ENCODE measurements at places on chromosomes 6 and 20.

DNA sequence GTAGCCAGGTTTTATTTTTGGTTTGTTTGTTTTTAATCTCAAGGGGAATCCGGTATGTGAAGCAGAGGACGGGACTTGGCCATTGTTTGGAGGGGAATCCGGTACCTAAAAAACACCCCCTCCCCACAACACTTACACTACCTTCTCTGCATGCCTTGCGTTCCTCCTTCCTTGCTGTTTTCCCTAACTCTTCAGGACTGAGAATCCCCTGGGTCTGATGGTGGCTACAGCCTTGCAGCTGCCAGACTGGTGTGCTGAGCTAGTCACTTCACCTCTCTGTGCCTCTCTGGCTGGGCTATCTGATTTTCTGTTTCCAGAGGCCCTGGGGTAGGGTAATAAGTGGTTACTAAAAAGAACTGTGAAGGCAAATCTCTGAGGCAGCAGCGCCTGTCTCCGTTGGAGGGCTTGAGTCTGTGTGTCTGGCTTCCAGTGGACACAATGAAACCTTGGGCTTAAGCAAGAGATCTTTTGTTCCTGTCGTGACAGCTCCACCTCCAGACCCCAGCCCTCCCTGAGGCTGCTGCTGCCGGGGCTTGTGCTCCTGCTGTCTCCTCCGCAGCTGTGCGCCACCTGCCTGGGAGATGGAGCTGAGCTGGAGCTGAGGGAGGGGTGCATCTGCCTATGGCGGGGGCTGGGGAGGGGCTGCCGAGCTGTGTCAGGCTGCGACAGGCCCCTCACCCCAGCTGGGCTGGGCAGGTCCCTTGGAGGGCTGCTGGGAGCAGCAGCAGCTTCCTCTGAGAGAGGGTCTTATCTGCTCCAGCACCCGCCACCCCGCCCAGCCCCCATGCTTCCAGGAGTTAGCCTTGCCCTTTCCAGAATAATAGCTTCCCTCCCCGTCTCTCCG is 65.8 kb upstream of the CCDC167 start:
- no peak for DNase-seq

DNA sequence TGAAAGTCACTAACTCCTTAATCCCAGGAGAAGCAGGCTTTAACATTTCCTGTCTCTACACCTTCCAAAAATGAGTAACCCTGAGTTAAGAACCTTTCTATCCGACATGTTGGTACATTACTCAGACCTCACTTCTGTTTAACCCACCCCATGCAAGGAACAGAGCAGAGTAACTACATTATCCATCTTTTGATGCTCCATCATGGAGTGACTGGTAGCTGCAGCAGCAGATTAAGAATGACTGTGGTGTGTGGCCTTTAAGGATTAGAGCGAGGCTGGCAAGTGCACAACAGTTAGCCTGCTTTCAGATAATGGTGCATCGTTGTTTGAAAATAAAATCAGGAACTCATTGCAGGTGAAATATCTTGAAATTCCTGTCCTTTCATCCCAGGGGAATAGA is 2.0 kb downstream of the TRAF3IP2 start:
- DNase-seq, result no peak

- no peak for DNase-seq
These were observed 247.9 kb downstream of the ZFAND3 start for GRCh38 chr6:38067263-38067980.

- no peak for DNase-seq
These were observed 222.6 kb downstream of the MYLK4 start for GRCh38 chr6:2528156-2528555.

DNA sequence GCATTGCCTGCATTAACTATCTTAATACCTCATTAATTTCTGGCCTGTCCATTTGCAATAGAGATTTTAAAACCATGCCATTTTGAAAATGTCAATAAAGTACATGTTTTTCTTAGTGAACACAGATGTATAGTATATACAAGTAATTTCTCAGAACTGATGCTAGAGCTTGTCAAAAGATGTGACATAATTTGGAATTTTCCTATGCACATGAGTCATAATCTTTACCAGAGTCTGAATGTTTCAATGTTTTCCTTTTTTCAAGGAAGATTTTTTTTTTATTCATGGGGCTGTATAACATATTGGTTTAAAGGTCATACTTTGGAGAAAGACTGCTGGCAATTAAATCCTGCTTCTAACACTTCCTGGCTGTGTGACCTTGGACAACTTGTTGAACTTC is 1347.5 kb upstream of the ADGRB3 start:
- no peak for DNase-seq

- DNase-seq, result peak; percentile 66
These were observed 5.4 kb downstream of the CCND3 start for GRCh38 chr6:41936073-41936837.

DNA sequence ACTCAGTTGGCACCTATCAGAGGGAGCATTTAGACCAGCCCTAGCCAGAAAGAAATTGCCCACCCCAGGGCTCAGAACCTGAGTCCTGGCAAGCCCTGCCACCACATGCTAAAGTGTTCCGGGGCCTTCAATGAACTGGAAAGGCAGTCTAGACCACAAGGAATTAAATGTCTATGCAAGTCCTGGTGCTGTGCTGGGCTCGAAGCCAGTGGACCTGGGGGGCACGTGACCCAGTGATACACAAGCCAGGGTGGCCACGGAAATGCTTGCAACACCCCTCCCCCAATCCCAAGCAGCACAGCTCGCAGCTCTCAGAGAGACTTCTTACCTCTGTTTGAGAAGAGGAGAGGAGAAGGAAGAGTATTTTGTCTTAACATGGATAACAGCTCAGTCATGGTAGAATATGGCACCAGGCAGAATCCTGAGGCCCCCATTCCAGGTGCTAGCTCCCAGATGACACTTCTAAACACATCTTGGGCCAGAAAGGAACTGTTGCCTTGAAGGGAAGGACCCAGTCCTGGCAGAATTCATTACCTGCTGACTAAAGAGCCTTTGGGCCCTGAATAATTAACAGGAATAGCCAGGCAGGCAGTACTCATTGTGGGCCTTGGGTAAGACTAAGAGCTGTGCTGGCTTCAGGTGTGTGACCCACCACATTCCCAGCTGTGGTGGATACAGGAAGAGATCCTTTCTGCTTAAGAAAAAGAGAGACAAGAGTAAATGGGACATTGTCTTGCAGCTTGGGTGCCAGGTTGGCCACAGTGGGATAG is 111.3 kb downstream of the BTBD9 start:
- DNase-seq, result no peak

DNA sequence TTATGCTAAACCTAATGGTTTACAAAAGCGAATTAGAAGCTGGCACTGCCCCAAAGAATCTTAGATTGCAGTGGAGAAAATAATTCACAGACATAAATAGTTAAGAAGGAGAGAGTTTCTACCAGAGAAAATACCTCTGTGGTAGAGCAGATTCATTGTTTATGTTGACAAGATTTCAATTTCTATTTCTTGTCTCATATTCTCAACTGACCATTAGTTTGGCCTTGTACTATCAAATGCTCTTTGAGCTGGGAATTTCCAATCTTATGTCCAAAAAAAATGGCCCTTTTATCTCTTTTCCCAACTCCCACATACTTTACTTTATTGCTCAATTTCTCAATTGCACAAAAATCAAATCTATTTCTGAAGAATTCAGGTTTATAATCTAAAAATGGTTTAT is 804.1 kb upstream of the CITED2 start:
- DNase-seq, result no peak

- DNase-seq, result no peak
These were observed 30.0 kb downstream of the DZANK1 start for GRCh38 chr20:18436847-18437246.

- DNase-seq, result no peak
These were observed 9.1 kb downstream of the BPIFB3 start for GRCh38 chr20:33062825-33063149.
